ENCODE measurements at places on chromosomes 4 and X.

GRCh38 chrX:8341814-8342590 is 122.6 kb upstream of the VCX3B start:
- no peak for DNase-seq

GRCh38 chr4:181661923-181662322 is 581.3 kb upstream of the TENM3 start:
- DNase-seq, result no peak

DNA sequence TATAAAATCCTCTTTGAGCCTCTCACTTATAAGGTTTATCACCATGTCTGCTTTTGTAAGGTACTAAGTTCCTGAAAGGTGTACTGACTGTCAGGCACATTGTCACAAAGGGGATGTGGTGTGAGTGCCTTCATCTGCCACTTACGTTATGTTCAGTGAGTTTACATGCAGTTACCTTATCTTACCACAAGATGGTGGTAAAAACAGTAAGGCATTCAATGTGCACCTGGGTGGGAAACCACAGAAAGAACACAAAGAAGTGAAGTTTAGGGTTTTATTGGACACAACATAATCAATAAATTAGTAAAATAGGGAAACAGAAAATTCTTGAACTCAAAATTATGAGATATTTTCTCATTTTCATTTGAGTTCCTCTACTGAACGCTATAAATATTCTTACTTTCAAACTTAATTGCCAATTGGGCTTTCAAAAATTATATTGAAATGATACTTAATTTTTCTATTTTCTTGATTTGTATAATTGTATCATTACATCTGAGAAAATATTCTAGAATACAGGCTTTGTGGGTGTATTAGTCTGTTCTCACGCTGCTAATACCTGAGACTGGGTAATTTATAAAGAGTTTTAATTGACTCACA is 650.8 kb downstream of the PCDH7 start:
- peak; percentile 62 for DNase-seq

DNA sequence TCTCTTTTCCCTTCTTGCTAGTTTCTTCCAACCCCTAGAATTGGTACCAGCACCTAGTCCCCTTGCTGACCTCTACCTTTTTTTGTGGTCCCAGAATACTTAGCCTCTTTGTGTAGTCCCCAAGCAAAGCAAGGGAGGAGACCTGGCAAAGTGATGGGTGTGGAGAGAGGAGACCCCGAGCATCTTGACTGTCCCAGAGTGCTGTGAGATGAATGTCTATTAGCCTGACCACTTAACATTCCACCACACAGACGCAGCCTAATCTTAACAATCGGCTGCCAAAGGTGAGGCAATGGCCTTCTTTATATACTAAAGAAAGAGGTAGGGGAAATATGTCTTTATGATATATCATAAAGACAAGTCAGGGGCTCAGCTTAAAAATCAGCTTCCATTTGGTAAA is 55.9 kb downstream of the TRIM2 start:
- no peak for DNase-seq

DNA sequence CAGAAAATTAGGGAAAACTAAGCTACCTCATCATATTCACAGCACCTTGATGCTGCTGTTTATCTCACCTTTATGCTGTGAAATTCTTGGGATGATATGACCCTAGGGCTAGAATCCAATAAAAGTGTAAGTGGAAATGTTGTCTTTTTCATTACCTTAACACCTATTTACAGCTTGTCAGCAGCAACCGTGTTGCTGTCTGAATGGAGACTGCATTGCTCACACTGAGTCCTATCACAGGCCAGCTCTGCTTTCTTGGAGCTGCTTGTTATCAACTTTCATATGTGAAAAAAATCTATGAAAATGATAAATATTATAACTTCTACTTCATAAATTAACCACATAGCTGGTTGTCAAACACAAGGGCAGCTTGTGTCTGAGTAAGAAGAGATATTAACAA is 789.5 kb downstream of the TECRL start:
- no peak for DNase-seq

GRCh38 chr4:77194989-77195388 is 38.0 kb downstream of the CCNG2 start:
- no peak for DNase-seq

Data from RKO (cell line).